Right atrium auricular region (tissue), 2 donors: ENCODE measurements at places on chromosomes 7 and 10. TPM values are rescaled to one million over a fixed set of nuclear protein-coding genes. Genes with fewer than 3 reads are reported as not detected.
A peak's percentile ranks its signal among the peaks of the same experiment; 100 is the strongest.

- DNase-seq: no peak
Measured at GRCh38 chr7:105978035-105978434, 15.0 kb downstream of the CDHR3 start.

The IPMK gene
- total RNA-seq: 2.5 TPM

GRCh38 chr10:98445200-98445812 is 1.4 kb downstream of the HPS1 start:
- no peak for DNase-seq

DNA sequence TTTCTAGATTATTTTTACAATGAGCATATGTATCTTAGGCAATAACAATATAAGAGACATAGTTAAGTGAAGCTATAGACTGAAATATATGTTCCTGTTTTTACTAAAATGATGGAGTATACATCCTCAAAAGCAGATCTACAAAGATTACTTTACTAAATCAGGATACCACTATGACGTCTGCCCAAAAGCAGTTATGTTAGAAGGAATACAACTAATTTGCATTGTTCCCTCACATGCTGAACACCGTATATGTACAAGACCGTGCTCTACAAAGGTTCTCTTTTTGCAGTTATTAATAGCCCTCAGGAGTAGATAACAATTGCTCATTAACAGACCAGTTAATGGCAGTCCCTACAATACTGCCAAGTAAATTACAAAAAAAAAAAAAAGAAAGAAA is 137.5 kb downstream of the CD36 start:
- no peak for DNase-seq

The TUBB8 gene
- total RNA-seq: not detected

DNA sequence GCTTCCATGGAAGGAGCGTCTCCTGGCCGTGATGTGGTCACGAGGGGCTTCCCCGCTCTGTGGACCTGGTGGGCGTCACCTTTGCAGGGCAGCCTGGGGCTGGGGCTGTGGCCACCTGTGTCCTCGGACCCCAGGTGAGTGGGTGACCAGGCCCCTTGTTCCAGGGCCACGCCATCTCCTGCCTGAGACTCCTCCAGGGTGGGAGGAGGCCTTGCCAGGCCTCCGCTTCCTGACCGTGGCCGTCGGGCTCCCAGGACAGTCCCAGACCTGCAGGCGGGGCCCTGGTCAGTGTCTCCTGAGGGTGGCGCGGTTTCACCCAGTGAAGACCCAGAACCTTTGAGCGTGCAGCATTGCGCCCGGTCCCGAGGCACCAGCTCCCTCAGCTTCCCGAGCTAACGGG is 20.4 kb upstream of the UTF1 start:
- no peak for DNase-seq

- DNase-seq: peak; percentile 54
Measured at GRCh38 chr10:3427950-3428354, 255.4 kb upstream of the PITRM1 start.

- no peak for DNase-seq
Measured at GRCh38 chr10:4687397-4687796, 138.6 kb upstream of the AKR1E2 start.

- DNase-seq: no peak
Measured at GRCh38 chr10:31604096-31604495, 285.1 kb downstream of the ZEB1 start.

The NPY4R gene
- total RNA-seq: not detected

DNA sequence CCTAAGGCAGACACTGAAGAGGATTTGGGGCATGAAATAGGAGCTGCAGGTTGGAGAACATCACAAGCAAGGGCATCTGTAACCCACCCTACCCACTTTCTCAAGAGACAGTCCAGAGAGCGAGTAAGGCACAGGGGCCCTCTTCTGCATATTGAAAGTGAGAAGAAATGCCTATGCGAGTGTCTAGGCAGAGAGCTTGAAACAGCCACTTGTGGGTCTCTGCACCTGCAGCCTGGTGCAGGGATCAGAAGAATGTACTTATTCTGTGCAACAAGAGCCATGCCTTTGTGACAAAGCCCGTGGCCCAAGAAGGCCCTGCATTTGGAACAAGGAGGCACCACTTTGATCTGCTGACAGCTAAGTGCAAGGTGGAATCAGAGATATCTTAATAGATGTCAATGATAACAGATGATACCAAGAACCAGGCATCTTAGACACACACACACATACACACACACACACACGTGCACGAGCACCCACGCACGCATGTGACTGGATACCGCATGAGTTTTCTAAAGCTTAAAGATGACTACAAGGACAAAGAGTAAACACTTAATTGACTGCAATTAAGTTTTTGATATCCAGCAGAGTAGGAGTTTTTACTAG is 89.3 kb downstream of the NPSR1 start:
- DNase-seq: no peak

- DNase-seq: no peak
Measured at GRCh38 chr10:106609470-106610266, 554.8 kb downstream of the SORCS1 start.

DNA sequence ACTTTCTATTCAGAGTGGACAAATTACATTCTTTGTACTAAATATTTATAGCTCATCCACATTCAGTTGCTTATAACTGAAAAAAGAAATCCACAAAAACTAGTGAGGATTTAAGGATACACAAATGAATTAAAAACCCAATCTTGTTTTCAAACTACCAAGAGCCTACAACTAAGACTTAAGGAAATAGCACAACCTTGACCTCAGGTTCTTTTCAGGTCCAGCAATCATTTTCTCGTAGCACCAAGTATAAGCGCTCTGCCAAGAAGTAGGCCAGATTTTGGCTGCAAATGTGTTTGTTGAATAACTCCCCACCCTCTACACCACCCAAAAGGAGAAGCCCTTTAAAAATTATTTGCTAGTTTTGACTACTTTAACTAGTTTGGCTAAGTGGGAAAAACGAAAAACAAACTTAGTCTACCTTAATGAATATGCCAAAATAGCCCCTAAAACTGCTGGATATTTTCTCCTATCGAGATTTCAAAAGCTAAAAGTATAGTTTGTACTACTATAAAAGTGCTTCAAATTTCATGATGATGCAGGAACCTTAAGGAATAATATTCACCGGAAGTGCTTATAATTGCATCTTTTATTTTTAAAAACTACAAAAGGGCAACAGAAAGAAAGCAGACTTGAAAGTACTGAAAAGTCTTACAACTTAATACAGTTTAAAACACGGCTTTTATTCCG is 2.7 kb upstream of the KMT2E start:
- no peak for DNase-seq

The TMEM273 gene
- total RNA-seq: 14.3 TPM

GRCh38 chr10:3681642-3682554 is 103.1 kb downstream of the KLF6 start:
- no peak for DNase-seq

- no peak for DNase-seq
Measured at GRCh38 chr7:133983685-133984419, 143.3 kb upstream of the LRGUK start.

DNA sequence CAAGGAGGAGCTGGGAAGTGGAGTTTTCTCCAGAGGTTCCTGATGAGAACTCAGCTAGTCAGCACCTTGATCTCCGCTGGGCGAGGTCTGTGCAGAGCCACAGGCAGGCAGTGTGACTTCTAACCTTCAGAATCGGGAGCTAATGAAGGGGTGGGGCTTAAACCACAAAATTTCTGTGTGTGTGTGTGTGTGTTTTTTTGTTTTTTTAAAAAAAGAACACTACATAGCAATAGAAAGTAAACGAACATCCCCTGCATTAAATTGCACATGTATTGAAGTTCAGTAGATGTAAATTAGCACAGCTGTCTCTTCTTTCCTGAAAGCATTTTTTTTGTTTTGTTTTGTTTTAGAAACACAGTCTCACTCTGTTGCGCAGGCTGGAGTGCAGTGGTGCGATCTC is 46.2 kb downstream of the RBM17 start:
- DNase-seq: no peak

The MEIG1 gene
- total RNA-seq: not detected

- no peak for DNase-seq
Measured at GRCh38 chr7:98956469-98956868, 78.1 kb downstream of the TRRAP start.

- DNase-seq: no peak
Measured at GRCh38 chr7:71354716-71355115, 222.8 kb downstream of the GALNT17 start.

DNA sequence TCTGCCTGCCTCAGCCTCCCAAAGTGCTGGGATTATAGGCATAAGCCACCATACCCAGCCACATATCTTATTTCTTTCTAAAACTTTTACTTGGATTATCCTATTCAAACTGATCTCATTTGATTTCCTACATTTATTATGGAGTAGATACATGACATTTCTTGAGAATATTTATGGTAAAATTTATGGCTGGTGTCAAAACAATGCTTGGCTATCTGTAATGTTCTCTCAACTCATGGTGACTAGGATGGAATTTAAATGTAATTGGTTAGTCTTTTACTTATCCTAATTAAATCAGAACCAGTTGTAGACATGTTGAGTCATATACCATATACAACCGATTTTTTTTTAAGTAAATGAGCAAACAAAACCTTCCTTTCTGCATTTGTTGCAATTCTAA is 4.1 kb downstream of the NUP42 start:
- DNase-seq: no peak

DNA sequence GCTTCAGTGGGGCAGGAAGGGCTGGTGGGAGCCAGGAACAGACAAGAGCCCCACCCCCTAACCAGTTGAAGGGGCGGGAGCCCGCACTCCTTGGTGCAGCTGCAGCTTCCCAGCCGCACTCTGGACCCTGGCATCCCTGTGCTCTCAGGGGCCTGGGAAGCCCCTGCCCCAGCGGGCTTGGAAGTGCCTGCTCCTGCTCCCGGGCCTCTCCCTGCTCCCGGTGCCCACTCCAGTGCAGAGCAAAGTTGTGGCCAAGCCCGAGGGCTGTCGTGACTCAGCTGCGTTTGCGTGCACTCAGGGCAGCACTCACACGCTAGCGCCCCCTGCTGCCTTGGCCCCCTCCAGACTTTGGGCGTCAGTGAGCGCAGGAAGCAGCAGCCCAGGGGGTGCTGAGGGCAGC is 883.8 kb downstream of the LRMDA start:
- DNase-seq: no peak

GRCh38 chr7:4819560-4820404 is 42.0 kb downstream of the PAPOLB start:
- no peak for DNase-seq

DNA sequence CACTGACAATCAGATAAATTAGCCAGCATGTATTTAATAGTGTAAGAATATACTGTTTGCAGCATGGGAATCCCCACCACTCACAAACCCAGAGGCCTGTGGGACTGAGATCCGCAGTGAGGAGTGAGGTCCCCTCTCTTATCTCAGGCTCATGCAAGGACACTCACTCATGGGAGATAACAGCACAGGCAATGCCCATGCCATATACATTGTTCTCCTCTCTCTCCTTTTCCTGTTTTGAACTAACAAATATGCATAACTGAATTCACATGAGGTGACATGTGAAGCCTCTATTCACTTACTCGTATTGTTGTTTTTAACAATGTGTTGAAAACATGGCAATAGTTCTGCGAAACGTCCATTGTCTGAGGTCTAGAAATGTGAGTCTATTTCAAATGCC is 230.5 kb downstream of the ARHGAP21 start:
- no peak for DNase-seq

DNA sequence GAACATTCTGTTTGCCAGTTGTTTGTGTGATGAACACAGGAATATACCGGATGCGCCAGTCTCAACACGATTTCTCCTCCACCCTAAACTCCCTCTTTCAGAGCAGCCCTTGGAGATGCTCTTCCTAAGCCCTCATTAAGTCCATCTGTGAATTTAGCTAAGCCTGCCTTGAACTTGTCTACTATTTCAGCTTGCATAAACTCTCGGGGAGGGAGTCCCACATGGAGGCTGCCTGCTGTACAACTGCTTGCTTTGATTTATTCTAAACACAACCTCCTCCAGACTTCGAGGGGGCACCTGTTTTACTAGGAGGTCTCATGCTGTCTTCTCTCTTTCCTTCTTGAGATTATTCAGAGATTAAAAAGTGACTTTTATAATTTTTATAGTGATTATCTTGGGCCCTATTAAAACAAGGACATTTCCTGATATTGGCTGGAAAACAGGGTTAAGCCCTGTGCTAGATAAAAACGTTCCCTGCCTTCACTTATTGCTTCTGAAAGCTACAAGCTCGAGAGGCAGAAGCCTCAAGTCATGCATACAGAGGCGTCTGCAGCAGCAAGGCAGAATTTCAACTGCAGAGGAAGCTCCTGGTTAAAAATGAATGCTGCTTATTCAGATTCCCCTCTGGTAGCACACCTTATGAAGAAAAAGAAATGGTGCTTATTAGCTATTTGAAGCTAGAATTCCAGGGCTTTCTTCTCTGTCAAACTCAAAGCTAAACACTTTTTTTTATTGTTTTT is 174.3 kb downstream of the FANK1 start:
- no peak for DNase-seq

The MINPP1 gene
- total RNA-seq: 10.6 TPM

DNA sequence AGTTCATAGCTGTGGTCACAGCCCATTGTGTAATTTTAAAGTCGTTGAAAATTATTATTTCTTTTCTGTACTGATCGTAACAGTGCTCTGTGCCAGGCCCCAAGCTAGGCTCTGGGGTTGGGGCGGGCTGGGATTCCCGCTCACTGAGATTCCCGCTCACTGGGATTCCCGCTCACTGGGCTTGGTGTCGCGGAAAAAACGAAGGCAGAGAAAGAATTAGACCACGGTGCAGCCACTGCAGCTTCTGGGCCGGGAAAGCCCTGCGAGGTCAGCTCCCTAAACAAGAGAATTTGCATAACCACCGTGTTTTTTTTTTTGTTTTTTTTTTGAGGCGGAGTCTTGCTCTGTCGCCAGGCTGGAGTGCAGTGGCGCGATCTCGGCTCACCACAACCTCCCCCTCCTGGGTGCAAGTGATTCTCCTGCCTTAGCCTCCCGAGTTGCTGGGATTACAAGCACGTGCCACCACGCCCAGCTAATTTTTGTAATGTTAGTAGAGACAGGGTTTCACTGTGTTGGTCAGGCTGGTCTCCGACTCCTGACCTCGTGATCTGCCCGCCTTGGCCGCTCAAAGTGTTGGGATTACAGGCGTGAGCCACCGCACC is 31.2 kb downstream of the FOXK1 start:
- no peak for DNase-seq

- no peak for DNase-seq
Measured at GRCh38 chr7:22860337-22860736, 37.7 kb upstream of the TOMM7 start.

- DNase-seq: no peak
Measured at GRCh38 chr10:63431962-63432797, 33.6 kb downstream of the JMJD1C start.

DNA sequence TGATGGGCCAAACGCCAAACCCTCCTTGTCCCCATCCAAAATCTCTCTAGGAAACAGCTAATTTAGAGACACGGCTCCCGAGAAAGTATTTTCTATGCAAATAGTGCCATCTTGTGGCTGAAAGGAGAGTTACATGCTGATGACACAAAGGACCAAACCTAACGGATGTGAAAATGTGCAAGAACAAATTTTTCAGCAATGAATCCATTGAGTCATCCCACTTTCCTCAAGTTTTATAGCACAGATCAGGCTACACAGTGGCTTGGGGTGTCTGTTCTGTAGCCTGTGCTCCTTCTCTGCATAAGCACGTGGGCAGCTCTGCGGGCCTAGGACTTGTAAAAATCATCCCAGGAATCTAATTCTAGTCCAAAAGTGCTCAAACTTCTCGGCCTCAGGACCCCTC is 154.8 kb upstream of the PRR15 start:
- DNase-seq: peak; percentile 75

The COL17A1 gene
- 6.2 TPM for total RNA-seq

The ZNF783 gene
- 5.1 TPM for total RNA-seq

The ST8SIA6 gene
- 11.0 TPM for total RNA-seq
